ENCODE measurements at places on chromosomes 4 and X.

GRCh38 chrX:27838185-27838584, 30.4 kb downstream of the MAGEB10 start:
- peak; percentile 7 for DNase-seq

GRCh38 chr4:25368315-25368714, 8.7 kb upstream of the ANAPC4 start:
- DNase-seq: no peak

DNA sequence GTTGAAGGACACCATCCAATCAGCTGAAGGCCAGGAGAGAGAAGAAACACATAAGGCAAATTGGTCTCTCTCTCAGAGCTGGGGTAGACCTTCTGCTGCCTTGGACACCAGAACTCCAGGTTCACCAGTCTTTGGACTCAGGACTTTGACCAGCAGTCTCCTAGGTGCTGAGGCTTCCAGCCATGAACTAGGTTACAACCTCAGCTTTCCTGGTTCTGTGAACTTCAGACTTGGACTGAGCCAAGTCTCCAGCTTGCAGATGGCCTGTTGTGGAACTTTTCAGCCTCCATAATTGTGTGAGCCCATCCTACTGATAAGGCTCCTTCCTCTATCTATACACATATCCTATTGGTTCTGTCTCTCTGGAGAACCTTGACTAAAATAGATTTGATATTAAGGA, 20.6 kb upstream of the BBS12 start:
- DNase-seq: no peak

DNA sequence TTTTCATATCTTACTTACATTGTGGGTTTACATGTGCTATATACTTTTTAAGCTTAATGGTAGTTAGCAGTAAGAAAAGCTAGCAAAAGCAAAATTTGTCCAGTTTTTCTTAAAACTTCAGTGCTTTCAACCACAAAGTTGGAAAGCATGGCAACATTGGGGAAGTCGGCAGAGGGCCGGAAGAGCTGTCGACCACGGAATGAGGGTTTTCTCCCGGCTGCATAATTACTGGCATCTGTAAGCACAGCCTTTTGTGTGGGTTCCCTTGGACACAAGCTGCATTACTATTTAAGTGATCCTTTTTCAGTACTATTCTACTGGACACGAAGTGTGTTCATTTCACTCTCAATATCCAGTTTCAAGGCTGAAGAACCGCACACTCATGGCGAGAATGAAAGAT, 560.4 kb downstream of the ANKRD50 start:
- DNase-seq: peak; percentile 37

DNA sequence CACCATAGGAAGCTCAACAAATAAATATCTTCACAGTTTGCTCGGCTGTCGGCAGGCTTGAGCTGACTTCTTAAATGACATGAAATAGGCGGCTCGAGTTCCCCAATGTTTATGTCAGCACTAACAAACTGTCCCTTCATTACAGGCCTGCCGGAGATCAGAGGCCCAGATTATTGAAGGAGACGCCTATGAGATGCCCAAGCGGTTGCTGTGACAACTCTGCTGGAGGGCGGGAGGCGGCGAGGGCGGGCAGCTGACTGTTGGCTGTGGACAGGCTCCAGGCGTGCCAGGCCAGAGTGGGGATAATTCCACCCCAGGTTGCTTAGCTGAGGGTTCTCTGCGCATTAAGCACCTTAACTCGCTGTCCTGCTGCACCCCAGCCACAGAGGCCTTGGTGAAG, 39.2 kb upstream of the MSX1 start:
- DNase-seq: peak; percentile 90

DNA sequence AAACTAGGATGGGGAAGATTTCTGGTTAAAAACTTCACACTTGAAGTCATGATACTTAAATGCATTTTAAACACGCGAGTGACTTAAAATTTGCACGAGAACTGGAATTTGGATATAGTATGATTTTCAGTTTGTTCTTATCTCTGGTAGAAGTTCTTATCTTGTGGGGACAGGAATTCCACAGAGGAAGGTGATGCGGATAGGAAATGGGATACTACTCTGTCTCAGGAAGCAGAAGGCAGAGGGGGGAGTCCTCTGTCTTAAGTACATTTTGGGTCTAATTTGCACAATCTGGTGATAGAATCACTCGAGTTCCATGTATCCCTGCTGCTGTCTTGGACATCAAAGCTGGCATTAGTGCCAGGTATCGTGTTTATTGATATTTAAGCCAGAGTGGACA, 53.3 kb downstream of the TLL1 start:
- DNase-seq: no peak

- DNase-seq: no peak
These were observed 65.5 kb downstream of the GLRA3 start for GRCh38 chr4:174763454-174764104.

GRCh38 chrX:123833387-123833786, 26.5 kb upstream of the XIAP start:
- DNase-seq: no peak

GRCh38 chrX:40097504-40098263, at the start of gene BCOR:
Gene BCOR (minus strand): TSS chrX:40097958. CDS start chrX:40077929, 20,029 bp downstream.
- DNase-seq: no peak

- DNase-seq: no peak
These were observed 48.3 kb downstream of the MAP7D3 start for GRCh38 chrX:136202889-136203288.

GRCh38 chr4:151304755-151305154, 20.6 kb downstream of the SH3D19 start:
- no peak for DNase-seq

GRCh38 chrX:134999469-134999868, 8.7 kb downstream of the SMIM10 start:
- peak; percentile 26 for DNase-seq

DNA sequence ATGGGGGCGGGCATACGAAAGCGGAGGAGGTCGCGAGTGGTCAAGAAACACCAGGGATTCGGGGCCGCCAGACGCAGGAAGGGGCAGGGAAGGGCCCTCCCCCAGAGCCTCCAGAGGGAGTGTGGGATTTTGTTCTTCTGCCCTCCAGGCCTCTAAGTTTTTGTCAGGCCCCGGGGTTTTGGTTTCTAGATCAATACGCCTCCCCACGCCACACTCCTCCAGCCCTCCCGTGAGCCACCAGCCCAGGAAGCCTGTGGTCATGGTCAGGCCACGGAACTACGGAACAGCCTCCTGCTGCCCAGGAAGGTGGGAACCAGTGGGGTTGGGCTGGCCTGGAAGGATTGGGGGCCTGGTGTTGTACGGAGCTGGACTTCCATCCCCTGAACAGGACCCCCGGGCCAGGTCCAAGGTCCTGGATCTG, 38.4 kb downstream of the CPLX1 start:
- no peak for DNase-seq

GRCh38 chr4:136742333-136742732, 790.0 kb downstream of the PCDH18 start:
- DNase-seq: no peak

GRCh38 chrX:84479086-84479485, 23.2 kb downstream of the HDX start:
- DNase-seq: no peak

- DNase-seq: no peak
These were observed 20.3 kb upstream of the POLA1 start for GRCh38 chrX:24673424-24673823.

DNA sequence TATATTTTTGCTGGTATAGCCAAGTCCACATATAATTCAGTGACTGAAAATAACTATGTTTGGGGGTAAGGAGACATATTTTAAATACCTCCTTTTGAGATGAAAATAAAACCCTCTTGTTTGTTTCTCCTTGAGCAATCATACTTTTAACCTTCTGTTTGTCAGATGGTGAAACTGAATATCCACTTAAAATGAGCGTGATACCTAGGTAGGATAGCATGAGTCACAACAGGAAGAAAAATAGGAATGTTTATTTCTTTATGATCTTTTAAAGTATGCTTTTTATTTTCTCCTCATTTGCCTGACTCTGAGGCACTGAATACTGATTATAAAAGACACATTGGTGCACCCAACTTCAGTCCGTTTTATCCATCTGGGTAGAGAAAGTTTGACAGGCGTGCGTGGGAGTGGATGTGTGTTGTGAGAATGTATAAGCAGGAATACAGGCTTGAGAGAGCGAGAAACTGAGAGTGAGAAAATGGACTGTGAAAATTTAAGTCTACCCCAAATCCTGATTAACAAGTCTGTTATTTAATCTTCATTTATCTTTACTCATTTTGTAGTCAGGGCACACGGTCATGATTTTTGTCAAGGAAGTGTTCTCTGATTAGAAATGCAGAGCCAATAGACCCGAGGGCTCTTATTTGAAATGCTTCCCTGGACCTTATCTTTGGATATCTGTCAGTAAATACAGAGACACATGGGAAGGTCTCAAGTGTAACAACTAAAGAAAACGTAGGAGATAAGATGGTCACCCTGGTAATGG, 62.1 kb upstream of the ANTXR2 start:
- no peak for DNase-seq

- no peak for DNase-seq
These were observed 93.7 kb downstream of the SHOX start for GRCh38 chrX:724256-724655.

GRCh38 chrX:31333165-31333831, 261.5 kb upstream of the FTHL17 start:
- no peak for DNase-seq

GRCh38 chr4:23516716-23517115, 373.1 kb downstream of the PPARGC1A start:
- no peak for DNase-seq

DNA sequence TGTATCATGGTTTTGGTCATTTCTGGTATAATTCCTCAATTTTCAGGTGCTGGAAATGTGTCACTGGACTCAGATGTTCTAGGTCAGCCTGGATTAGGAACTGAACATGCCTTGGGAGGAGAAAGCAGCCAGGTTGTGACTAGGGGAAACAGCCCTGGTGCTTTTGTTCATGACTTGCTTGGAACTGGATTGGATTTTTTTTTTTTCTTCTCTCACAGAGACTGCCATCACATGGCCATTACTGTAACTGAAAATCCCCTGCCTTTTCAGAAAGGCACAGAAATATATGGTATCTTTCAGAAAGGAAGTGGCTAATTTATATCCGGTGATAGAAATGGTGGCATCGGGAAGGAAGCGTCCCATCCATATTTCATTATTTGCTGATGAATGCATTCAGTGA, 34.6 kb downstream of the SEPTIN11 start:
- no peak for DNase-seq

GRCh38 chr4:158850800-158851644, 82.2 kb downstream of the FNIP2 start:
- no peak for DNase-seq

- no peak for DNase-seq
These were observed 88.1 kb upstream of the ZNF81 start for GRCh38 chrX:47748576-47748975.

- DNase-seq: no peak
These were observed 518 bp downstream of the PRDM8 start for GRCh38 chr4:80197601-80198440.

GRCh38 chr4:81531410-81531809, 59.7 kb upstream of the RASGEF1B start:
- DNase-seq: no peak

DNA sequence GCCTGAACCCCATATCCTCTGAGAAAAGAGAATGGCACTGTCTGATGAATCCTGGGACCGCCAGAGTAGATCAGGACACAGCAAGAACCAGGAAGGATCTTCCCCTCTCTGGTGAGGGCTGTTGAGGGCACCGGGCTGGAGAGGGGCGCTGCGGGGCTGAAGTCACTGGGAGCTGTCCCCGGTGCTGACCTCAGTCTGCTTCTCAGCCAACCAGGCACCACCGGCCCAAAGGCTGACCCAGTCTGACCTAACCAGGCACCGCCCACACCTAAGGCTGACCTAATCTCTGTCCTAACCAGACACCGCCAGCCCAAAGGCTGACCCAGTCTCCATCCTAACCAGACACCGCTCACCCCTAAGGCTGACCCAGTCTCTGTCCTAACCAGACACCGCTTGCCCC, 82.8 kb downstream of the CPZ start:
- peak; percentile 20 for DNase-seq

- no peak for DNase-seq
These were observed 112.1 kb downstream of the FAM53A start for GRCh38 chr4:1572010-1572385.

DNA sequence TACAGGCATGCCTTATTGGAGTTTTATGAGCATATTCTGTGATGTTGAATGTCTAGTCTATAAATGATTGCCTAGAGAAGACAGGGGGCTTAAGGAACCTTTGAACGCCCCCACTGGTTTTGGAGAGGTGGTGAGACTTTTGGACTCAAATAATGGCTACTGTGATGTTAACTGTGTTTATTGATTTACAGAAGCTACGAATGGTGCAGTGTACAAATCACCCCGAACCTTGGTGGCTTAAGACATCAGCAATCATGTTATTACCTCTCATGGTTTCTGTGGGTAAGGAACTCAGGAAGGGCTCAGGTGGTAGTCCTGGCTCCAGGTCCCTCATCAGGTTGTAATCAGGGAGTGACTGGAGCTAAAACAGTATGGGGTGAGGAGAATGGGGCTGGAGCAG, 33.3 kb upstream of the APLN start:
- no peak for DNase-seq

DNA sequence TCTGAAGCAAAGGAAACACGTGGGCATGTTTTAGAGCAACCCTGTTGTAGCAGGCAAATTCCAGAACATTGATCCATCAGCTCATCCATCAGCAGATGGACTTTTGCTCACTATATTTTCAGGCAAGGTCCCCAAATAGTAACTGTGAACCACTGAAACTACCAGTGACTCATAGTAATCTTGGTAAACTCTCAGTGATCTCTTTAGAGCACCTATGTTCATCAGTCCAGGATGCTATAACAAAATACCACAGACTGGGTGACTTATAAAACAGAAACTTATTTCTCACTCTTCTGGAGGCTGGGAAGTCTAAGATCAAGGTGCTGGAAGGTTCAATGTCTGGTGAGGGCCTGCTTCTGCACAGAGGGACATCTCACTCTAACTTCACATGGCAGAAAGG, 28.9 kb upstream of the BTC start:
- DNase-seq: no peak

DNA sequence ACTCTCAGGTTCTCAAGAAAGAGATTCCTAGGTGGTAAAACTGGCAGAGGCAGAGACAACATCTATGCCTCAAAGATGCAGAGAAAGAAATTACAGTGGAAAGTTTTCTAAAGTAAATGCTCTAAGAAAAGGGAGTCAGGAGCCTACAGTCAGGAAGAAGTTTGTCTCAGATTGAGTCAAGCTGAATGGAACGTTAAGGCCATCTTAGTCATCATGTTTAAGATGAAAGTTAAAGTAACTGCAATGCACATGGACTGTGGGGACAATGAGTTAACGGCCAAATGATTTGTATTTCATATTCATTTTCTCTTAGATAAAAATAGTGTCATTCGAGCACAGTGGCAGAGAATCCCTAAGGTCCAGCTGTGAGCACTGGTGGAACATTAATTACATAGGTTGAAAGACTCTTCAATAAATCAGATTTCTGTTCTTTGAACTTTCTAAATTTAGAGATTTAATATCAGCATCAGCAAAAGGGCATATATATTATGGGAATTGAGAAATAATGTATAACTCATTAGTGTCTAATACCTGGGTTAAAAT, 384.6 kb downstream of the DTHD1 start:
- no peak for DNase-seq
